ENCODE measurements at places on chromosomes 11 and 22. TPM values are rescaled to one million over a fixed set of nuclear protein-coding genes. Genes with fewer than 3 reads are reported as not detected.

DNA sequence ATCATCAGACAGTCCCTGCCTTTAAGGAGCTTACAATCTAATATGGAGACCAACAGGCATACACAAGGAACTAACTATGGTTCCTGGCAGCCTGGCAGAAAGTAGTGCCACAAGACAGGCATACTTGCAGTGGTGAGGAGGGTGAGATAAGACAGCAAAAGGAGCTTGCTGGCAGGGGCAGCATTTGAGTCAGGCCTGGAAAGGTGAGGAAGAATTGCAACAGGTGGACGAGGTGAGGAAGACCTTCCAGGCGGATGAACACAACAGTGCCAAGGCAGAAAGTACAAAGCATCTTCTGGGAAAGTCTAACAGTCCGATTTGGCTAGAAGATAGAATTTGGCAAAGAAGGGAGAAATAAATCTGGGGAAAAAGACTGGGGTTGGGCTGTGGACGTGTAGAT is 4.3 kb downstream of the DNAL4 start:
- DNase-seq, result no peak

DNA sequence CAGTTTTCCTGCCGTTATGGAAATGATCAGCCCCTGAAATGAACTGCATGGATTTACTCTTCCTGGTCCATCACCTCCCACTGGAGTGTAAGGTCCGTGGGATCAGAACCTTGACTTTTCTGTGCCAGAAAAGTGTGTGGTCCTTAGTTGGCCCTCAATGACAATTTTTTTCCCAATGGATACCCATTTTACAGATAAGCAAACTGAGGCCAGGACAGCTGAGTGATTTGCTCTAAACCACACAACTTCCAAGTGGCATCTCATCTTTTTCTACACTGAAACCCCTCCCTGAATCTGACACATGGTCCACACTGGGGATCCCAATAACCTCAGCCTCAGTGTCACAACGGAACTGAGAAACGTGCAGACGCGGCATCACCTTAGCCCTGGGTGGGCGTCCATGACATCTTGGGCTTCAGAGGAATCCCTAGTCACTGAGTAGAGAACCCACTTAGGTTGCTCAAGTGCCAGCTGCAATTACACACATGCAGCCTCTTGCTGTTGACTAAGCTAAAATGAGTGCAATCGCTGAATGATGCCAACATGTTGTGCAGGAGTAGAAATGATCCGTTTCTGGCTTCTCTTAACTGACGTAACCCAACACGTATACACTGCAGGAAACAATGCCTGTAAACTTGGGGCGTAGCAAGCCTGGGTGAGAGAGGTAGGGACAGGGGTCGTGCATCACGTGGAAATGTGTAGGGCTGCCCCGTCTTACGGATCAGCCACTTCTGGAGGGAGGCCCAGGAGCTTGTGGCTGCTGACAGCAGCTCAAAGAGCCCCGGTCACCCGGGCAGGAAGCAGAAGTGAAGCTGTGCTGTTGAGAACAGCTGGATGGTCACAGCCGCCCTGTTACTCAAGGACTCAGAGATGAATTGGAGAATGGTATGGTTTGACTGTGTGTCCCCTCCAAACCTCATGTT is 136.3 kb downstream of the SHANK2 start:
- DNase-seq, result no peak

Gene OR2AG2
- not detected for total RNA-seq

Gene TSSK2
- not detected for total RNA-seq

Gene SCARF2
- total RNA-seq, result 4.6 TPM

DNA sequence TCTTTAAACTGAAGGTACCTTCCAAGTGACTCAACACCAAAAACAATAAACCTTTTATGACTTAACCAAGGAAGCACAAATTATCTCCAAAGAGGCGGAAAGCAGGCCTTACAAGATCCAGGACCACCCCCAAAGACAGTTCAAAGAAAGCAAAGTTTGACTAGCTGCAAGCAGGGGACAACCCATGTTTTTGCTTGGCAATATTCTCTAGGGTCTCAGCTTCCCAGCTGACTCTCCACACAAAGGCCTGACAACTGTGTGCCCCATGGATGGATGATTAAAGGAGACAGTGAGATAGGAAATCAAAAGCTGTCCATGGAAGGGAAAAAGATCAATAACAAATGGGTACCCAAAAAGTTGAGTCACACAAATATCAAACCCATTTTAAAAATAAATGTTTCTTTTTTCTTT is 232.2 kb downstream of the DDX10 start:
- DNase-seq, result no peak

Gene DUSP8
- total RNA-seq, result 10.1 TPM

Gene C11orf52
- 2.4 TPM for total RNA-seq

Gene EIF3M
- 154 TPM for total RNA-seq

Gene TRIM64C
- total RNA-seq, result not detected

Gene C22orf15
- total RNA-seq, result not detected

DNA sequence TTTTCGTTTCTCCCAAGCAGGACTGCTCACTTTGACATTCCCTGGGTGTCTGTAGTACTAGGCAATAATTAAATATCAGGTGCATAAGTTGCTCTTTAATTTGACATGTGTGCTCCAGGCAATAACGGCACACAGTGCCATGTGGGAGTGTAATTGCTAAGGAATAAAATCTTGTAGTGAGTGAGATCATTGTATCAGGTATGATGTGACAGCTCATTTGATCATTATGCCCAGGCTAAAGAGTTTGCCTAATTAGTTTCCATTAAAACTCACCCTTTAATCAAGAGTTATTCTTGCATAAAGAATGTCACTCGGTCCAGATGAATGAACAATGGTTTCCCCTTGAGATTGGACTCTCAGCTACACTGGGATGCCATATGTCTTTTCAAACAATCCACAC is 220.0 kb downstream of the INSC start:
- no peak for DNase-seq

Gene ANKRD42
- total RNA-seq, result 9.7 TPM

Gene NARS2
- 10.2 TPM for total RNA-seq

GRCh38 chr11:128022007-128022368 is 565.4 kb downstream of the ETS1 start:
- no peak for DNase-seq

DNA sequence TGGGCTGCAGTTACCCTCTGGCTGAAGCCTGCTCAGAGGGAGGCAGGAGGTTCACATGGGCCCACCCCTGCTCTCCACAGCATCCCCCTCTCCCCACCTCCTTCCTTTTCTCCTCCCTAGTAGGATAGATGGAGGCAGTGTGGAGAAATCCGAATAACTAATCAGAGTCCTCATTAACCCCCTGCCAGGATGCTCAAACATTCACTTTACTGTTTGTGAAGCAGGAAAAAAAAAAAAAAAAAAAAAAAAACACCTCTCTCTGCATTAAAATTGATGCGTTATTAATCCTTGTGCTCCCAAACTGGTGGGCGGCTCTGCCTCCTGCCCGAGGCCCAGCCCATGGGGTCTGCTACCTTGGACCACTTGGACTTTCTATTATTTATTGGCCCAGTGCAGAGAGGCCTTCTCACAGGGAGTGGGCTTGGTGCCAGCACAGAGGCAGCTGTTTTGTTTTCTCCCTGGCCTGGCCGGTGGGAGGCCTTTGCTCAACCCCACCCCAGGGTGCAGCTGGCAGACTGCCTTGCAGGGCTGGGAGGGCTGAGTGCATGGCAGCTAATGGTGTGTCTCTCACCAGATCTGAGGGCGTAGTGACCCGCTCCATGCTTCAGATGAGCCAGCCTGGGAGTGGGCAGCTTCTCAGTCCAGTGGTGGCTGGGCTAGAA is 150.7 kb downstream of the PKNOX2 start:
- peak; percentile 85 for DNase-seq

DNA sequence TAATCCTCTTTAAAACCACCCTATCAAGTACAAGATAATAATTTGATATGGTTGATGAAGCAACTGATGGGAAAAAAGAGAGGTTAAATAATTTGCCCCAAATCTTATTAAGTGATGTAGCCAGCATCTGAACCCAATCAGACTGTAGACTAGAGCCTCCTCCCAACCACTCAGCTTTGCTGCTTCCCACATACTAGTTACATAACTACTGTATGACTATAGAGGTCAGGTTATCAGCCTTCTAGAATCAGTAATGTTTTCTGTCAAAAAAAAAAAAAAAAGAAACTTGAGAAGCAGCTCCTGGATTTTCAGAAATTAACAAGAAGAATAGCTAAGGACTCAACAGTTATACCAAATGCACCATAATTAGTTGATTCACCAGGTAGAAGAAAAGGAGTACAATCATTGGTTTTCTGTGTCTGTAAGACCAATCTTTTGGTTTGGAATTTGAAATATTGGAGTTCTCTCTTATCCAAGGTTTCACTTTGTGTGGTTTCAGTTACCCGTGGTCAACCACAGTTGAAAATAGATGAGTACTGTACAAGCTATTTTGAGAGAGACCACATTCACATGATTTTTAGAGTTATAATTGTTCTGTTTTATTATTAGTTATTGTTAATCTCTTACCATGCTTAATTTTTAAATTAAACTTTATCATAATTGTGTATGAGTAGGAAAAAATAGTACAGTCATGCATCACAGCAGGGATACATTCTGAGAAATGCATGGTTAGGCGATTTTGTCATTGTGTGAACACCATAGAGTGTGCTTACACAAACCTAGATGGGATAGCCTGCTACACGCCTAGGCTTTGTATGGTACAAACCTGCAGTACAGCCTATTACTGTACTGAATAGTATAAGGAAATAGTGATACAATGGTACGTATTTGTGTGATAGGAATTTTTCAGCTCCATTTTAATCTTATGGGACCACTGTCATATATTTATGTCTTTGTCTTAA is 72.2 kb downstream of the PDHX start:
- DNase-seq, result no peak

Gene KCNK4
- not detected for total RNA-seq

Gene IGF2
- 94.1 TPM for total RNA-seq

Gene ARCN1
- total RNA-seq, result 138 TPM

Gene CASP1
- 8.7 TPM for total RNA-seq

DNA sequence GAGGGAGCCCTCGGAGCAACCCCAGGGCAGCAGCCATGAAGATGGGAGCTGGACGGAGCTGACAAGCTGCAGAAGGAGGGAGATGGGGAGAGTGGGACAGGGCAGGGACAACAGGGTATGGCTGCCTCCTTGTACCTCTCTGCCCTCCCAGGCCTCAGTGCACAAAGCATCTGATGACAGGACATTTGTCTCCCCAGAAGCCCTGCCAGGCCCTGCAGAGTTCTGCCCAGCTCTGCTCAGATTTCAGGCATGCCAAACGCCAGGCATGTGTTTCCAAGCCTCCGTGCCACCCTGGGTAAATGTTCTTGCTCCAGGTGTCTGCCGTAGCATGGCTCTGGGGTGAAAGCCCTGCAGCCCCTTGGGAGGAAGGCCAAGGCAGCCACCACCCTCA is 1.1 kb upstream of the IFITM10 start:
- no peak for DNase-seq
